ENCODE measurements at places on chromosomes 12 and 14.

DNA sequence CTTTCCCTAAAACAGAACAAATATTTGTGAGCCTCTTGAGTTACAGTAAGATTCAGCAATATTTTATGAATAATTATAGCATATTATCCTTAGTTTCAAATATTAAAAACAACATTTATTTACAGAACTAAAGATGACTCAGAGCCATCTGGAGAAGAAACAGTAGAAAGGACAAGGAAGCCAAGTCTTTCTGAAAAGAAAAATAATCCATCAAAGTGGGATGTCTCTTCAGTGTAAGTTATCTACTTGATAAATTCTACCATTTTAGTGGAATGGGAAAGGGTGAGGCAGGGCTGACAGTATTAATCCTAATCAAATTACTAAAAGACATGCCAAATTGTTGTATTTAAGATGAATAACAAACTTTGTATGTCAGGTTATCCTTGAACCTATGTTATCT, 88.1 kb downstream of the DNAI7 start:
- DNase-seq, result no peak

DNA sequence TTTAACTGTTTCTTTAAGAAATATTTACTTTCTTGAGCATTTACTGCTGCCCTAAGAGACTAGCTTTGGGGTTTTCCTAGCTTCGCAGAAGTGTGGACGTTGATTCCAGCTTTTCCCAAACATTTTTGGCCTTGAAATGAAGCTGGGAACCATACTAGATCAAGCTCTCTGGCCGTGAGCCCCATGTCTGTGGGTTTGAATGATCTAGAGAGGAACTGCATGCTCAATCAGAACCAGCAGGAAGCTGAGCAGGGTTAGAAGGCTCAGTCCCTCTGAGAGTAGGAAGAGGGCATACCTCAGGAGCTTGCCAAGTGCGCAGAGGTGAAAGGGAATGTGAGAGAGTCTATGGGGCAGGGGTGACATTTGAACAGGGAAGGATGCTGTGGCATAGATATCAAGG, 292.1 kb downstream of the CACNA1C start:
- peak; percentile 38 for DNase-seq

GRCh38 chr12:112841240-112841639, 49.7 kb downstream of the RPH3A start:
- DNase-seq, result no peak

DNA sequence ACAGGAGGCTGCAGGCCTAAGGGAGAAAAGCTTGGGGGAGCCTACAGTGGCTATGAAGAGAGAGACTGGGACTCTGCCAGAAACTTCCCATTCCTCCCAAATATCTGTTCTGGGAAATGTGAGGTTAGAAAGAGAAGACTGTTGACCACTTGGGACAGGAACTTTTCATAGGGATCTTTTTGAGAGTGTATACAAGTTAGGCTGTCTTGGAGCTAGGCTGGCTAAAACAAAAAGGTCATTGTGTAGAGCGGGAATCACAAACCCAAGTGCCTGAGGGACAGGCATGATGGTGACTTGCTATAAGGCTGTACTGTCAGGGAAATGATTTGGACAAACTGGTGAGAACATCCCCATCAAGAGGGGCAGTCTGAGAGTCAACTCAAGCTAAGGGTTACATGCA, 175.1 kb downstream of the GRIP1 start:
- no peak for DNase-seq

DNA sequence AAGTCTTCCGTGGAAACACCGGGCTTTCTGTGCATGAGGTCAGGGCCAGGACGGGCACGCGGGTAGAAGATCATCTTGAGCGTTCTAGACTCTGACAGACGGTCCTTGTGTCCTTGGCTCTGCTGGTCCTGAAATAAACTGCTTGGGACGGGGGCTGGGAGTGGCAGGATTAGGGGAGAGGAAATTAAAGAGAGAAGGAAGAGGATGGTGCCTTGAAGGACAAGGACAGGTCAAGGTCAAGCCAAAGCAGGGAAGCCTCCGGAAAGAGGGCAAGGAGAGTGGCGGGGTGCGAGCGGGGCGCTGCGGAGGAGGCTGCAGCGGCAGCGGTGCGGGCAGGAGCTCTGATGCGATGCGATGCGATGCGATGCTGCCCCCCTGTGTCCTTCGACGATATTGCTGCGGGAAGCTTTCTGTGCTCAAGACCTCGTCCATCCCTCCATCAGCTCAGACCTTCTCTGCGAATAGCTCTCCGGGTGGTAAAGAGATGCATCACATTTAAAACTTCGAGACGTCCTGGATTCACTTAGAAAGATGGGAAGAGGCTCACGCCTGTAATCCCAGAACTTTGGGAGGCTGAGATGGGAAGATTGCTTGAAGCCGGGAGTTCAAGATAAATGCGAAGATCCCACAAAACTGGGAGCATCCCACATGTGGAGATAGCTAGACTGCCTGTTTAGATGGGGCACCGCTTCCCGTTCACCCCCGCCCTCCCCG, 110.1 kb upstream of the TMEM132D start:
- DNase-seq, result peak; percentile 71

All from hematopoietic multipotent progenitor cell treated with erythropoietin and hydrocortisone succinate and interleukin-3 and kit ligand, for 4 days (in vitro differentiated cells).